ENCODE measurements at places on chromosomes 3 and 15. TPM values are rescaled to one million over a fixed set of nuclear protein-coding genes. Genes with fewer than 3 reads are reported as not detected.

Gene ROBO2
- not detected for total RNA-seq

- H3K27ac ChIP-seq = no peak overlapping the region
- H3K4me1 ChIP-seq = no peaks in the 10 kb centered on the region
- H3K36me3 ChIP-seq = no peaks in the 10 kb centered on the region
- H3K27me3 ChIP-seq = peaks cover 6% of the 10 kb centered on the region
Measured at GRCh38 chr15:93360976-93361375, 272.0 kb upstream of the RGMA start.

GRCh38 chr3:188126934-188127333, 27.0 kb upstream of the LPP start:
- no peaks in the 10 kb centered on the region for H3K27me3 ChIP-seq
- no peaks in the 10 kb centered on the region for H3K36me3 ChIP-seq
- no peak overlapping the region for H3K4me3 ChIP-seq
- DNase-seq = no peak
- H3K27ac ChIP-seq = no peak overlapping the region
- H3K4me1 ChIP-seq = peaks cover 16% of the 10 kb centered on the region

DNA sequence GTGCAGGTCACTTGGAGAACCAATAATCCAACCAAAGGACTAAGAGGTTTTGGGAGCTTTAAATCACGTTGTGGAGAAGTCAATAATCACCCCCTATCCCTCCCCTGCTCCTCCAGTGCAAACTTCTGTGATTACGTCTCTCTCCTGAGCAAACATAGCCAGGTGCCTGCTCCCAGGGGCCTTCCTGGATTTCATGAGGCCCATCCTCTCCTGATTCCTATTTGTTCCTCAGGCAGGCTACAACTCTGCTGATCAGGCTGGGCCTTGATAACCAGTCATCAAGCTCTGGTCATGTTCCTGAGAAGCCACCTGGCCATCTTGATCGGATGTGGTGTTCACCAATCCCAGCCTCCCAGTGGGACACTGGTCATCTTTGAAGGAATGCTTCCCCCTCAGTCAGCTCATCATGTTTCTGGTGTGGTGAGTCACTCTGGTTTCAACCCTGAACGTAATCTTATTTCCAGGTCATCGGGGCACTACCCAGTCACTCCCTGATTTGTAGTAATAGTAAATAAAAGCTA, 2.9 kb upstream of the ZNF710 start:
- H3K27me3 ChIP-seq = no peaks in the 10 kb centered on the region
- peaks cover 8% of the 10 kb centered on the region for H3K36me3 ChIP-seq
- H3K4me3 ChIP-seq = no peak overlapping the region
- no peak overlapping the region for H3K27ac ChIP-seq

- H3K4me3 ChIP-seq = no peak overlapping the region
- H3K27ac ChIP-seq = no peak overlapping the region
- H3K36me3 ChIP-seq = no peaks in the 10 kb centered on the region
- H3K27me3 ChIP-seq = peaks cover 1% of the 10 kb centered on the region
- no peaks in the 10 kb centered on the region for H3K4me1 ChIP-seq
- DNase-seq = no peak
Measured at GRCh38 chr3:33196538-33196937, 22.1 kb downstream of the SUSD5 start.
